ENCODE measurements at places on chromosomes 13 and 19.
A peak's percentile ranks its signal among the peaks of the same experiment; 100 is the strongest.

DNA sequence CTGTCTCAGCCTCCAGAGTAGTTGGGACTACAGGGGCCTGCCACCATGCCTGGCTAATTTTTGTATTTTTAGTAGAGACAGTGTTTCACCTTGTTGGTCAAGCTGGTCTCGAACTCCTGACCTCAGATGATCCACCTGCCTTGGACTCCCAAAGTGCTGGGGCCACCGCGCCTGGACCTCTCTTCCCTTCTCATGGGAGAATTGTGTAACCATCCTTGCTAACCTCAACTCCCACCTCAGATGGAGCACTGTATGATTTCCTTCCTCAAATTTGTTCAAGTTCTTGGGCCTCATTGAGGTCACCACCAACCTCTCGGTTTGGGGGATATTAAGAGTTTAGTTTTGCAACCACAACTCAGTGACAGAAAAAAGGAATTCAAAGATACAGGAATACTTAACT, 10.7 kb downstream of the LILRA5 start:
- no peak for DNase-seq

DNA sequence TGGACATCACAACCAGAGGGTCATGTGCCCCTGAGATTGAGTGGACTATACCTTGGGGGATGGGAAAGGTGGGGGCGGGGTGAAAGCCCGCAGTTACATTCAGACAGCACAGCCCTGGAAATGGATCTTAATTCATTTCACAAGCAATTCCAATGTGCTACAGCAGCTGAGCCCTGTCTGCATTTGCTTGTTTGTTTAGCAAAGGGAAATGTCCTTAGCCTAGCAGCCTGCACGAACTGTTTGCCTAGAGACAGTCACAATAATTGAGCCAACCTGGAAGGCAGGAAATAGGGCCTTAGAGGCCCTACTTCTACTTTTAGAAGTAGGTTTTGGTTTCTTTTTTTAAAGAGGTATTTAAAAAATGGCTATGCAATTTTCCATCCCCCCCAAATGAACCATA, 177.3 kb upstream of the KL start:
- DNase-seq = no peak

GRCh38 chr13:21986602-21987001, 315.7 kb downstream of the FGF9 start:
- DNase-seq = no peak

- DNase-seq = no peak
Observed at GRCh38 chr19:27580906-27581305, 1632.0 kb downstream of the UQCRFS1 start.

DNA sequence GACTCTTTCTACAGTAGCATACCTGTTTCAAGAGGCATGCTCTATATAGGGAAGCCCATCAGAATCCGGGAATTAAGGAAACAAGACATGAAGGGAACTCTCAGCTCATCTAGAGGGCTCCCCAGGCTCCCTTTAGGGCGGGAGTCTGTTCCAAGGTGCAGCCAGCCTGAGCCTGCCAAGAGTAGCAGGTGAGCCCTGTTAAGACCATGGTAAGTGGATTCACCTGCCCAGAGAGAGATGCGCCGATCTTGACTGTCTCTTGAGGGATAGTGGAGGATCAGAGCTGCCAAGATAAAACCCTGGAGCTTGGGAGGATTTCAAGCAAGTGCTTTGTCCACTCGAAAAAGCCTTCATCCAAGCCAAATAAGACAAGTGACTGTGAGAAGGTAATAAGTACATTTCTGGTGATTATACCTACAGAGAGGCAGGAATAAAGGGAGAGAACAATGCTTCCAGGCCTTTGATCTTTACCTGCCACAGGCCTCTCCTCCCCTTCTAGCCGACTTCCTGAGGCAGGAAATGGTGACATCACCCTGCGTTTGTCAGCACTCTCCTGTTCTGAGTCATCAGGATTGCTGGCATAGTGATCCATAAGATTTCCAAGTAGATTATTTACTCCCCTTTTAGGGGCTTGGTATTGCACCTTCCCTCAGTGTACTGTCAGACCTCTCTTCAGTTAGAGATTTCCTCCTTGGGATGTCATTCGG, 31.5 kb downstream of the KLF5 start:
- peak; percentile 66 for DNase-seq

GRCh38 chr19:18128044-18128443, 24.9 kb upstream of the PIK3R2 start:
- no peak for DNase-seq

DNA sequence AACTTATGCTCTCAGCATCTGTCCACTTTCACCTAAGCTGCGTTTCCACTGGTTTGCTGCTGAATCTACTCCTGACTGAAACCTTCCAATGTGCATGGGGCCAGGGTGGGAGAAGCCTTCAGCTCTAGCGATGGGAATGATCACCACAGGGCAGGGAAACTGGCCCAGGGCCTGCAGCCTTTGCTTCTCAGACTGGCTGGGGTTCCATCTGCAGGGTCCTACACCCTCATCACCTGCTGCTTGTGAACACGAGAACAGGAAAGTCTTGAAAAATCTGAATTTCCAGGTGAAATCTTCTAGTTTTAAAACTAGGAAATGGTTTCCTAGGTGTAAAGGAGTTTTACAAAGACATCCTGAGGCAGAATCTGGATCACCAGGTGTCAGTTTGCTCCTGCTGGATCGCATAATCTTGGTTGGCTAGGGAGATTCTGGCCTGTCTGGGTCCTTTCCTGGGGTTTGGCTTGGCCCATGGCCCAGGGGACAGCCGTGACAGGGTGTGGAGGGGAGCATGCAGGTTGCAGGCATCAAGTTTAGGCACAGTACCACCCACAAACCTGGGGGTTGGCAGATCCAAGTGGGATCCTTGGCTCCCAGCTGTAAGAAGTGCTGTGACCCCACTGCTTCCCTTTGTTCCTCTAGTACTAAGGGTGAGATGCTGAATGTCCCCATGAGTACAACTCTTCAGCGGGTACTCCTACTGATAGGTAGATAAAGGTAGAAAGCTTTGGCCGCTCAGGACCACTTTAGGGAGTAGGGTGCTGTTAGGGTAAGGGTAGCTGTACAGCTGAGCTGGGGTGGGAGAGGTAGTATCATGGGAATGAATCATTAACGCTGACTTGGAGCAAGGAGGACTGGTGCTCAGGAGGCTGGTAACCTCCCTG, 1.8 kb upstream of the UBE2M start:
- DNase-seq = no peak

GRCh38 chr19:56927294-56927693, 86.8 kb upstream of the PEG3 start:
- DNase-seq = no peak

DNA sequence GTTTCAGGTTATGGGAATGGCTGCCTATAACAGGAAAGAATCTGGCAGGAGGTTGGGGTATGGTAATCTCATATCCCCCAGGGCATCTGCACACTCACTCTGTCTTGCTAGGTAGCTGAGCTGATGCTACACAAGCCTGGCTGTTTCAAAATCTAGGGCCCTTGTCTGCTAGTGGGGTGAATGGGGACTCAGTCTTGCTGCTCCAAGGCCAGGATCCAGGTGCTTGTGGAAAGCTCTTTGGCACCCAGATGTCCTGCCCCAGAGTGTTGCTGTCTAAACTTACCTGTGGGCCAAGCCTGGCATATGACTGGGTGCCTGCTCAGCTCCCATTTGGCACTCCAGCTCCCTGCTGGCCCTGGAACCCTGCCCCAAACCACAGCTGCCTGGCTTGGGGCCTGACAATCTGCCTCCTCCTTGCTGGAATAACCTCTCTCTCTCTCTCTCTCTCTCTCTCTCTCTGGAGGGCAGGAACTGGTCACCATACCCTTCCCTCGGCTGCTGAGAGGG, 158.1 kb upstream of the TSC22D1 start:
- no peak for DNase-seq

GRCh38 chr19:3849092-3849491, 19.7 kb downstream of the ZFR2 start:
- DNase-seq = peak; percentile 69

DNA sequence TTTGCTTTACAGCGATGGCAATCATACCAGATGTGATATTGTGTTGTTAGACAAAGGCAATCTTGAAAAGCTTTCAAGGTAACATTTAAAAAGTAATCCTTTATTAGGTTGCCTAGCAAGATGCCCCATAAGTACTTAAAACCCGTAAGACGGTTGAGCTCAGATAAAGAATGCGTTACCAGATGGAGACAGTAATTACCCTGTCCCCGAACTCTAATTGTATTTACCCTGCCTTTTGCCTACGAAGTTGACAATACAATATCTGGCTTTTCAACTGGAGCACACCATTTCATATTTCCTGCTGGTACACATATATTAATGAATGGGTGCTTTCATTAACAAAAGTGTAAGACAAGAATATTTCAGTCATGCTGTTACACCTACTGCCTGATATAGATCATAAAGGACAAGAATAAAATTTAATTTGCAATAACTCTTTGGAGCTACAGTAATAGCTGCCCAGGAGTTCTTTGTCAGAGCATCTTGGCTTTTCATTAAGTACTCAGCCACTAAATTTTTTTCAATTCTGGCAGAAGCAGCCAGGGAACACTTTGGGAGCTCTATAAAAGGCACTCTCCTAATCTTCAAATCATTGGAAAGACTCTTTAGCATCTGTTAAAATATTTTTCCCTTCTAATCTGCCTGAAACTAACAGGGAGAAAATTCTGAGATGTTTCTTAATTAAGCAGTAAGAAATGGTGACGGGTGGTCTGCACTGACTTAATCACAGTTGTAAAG, 63.8 kb downstream of the DCT start:
- DNase-seq = no peak

DNA sequence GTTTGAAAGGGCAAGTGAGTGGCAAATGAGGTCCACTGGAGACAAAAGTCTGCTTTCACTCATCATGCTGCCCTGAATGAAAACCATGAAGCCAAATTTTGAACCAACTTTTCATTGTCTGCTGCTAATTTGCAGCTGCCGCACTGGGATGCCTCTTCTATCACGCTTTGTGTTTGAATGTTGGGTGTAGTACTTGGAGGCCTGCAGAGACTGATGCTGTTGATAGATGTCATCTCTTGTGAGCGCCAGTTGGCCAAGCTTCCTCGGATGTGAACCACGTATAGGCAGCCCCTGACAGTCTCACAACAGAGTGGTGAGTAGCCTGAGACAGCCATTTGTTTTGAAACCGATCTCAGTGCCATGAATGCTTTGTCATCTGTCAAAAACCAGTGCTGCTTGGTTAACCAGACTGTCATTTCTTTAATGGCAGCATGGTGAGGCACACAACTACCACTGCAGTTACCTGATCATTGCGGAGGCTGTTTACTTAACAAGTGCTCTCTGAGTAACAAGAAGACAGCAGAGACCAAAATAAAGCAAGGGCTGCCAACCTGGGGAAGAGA, 31.2 kb upstream of the SLC10A2 start:
- DNase-seq = no peak

DNA sequence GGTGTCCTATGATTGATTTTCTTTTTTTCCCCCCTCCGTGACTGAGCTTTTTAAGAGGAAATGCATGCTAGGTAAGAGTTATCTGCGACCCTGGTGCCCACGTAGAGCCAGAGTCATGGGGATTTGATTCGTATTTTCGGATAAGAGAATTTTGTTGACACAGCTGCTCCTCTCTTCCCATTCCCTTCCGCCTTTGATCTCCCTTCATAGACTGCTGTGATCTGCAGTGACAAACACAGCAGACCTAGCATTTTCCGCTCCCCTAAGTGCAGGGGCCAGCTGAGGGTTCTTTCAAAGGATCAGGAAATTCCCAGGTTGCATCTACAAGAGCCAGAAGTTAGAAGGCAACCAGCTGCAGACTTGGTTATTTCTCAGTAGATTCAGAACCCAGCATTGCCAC, 70.5 kb downstream of the ZNF568 start:
- no peak for DNase-seq

DNA sequence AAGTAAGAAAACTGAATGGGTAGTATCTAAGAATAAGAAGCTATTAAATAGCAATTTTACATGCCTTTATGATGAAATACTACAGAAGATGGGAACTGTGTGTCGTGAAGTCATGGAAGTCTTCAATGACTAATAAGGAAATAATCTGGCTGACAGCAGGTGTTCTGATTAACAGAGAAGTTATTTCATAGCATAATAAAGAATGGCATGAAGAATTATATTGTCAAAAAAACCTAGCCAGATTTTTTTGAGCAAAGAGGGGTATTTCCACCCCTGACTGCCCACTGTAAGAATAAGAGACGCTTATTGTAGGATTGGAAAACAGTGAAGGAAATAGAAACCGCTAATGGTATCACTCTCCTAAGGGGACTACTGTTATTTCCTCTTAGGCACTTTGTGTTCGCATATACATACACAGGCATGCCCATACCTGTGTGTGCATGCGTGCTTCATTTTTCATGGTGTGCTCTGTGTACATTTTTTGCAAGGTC, 318.8 kb downstream of the SHISA2 start:
- peak; percentile 12 for DNase-seq

GRCh38 chr13:109843695-109844094, 57.3 kb upstream of the IRS2 start:
- no peak for DNase-seq

DNA sequence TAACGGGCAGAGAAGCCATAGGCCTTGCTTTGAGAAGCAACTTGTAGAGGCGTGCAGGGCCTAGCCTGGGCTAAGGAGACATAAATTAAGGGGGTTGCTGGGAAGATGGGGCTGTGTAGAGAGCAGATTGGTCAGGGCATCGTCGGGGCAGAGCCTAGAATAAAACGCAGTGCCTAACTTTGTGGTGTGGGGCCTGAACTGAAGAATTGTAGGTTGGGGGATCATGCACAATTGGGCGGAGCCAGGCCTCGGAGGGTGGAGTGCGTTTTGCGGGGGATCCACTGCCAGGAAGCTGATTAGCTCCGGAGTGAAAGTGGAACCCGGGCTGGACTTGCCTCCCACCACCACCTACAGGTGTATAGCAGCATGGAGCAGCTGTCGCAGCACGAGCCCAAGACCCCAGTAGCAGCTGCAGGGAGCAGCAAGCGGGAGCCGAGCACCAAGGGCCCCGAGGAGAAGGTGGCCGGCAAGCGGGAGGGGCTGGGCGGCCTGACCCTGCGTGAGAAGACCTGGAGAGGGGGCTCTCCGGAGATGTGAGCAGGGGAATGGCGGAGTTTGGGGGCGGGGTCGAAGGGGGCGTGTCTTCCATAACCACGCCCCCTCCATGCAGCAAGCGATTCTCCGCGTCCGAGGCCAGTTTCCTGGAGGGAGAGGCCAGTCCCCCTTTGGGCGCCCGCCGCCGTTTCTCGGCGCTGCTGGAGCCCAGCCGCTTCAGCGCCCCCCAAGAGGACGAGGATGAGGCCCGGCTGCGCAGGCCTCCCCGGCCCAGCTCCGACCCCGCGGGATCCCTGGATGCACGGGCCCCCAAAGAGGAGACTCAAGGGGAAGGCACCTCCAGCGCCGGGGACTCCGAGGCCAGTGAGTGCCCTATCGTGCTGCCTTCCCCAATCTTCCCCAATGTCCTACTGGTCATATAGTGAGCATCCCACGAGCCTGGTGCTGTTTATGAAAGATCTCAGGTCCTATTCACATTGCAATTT, 13.8 kb downstream of the DNASE2 start:
- peak; percentile 67 for DNase-seq
